Iris pigment epithelial cell (primary cell): ENCODE measurements at places on chromosomes 13 and 19.

DNA sequence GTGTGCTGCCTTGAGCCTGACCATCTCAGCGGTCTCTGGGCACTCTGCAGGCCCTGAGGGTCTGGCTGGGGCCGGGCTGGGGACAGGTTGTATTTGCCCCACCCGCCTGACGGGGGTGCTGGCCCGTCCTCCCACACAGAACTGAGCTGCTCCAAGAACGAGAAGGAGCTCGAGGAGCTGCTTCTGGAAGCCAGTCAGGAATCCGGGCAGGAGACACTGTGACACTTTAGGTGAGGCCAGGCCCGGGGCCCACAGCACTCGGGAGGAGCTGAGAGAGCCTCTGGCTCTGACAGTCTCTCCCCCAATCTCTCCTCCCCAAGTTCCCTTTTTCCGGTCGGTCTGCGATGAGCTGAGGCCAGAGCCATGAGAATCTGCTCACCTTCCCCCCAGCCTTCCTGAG is 14.5 kb downstream of the NKPD1 start:
- DNase-seq: no peak

DNA sequence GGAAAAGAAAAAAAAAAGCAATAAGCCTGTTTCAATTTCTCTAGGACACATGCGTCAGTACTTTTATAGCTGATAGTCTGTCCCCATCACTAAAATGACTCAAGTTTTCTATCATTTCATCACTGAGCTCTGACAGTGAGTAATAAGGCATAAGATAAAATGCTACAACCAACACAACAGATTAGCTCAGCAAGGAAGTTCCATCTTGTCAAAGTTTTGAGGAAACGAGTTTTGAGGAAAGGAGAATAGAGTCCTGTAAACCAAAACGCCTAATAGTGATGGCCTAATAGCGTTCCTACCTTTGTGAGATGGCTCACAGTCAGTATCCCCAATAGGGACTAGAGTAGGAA is 145.1 kb downstream of the LACC1 start:
- DNase-seq: no peak

- DNase-seq: no peak
These were observed 2.7 kb downstream of the GJB2 start for GRCh38 chr13:20190076-20190475.

GRCh38 chr19:16334411-16334810 is 9.8 kb downstream of the KLF2 start:
- DNase-seq: no peak

DNA sequence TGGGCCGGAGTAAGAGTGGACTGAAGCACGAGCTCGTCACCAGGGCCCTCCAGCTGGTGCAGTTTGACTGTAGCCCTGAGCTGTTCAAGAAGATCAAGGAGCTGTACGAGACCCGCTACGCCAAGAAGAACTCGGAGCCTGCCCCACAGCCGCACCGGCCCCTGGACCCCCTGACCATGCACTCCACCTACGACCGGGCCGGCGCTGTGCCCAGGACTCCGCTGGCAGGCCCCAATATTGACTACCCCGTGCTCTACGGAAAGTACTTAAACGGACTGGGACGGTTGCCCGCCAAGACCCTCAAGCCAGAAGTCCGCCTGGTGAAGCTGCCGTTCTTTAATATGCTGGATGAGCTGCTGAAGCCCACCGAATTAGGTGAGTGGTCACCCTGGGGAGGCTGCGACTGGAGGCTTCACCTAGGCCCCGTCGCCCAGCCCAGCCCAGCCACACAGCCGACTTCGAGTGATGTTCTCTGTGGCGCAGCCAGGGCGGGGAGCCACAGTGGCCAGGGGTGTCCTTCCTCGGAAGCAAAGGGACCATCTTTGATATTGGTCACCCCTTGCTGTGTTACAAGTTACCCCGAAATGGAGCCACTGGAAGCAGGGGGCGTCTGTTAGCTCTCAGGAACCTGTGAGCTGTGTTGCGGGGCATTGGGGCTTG is 5.6 kb downstream of the PIAS4 start:
- DNase-seq: no peak
